ENCODE measurements at places on chromosomes 4 and X.

DNA sequence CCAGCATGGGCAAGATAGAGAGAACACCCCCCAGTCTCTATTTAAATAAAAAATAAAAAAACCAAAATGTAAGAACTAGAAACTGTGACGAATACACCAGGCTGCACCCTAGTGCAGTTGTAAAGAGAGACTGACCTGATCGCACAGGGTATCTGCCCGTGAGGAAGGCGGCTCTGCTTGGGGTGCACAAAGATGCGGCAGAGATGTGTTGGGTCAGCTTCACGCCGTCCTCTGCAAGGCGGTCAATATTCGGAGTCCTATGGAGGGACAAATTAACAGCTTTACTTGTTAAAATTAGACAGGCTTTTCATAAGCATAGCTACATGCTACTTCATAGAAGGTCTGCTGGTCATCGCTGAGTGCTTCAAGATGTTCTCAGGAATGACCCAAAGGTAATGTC, 26.1 kb upstream of the ARSD start:
- no peak for DNase-seq

DNA sequence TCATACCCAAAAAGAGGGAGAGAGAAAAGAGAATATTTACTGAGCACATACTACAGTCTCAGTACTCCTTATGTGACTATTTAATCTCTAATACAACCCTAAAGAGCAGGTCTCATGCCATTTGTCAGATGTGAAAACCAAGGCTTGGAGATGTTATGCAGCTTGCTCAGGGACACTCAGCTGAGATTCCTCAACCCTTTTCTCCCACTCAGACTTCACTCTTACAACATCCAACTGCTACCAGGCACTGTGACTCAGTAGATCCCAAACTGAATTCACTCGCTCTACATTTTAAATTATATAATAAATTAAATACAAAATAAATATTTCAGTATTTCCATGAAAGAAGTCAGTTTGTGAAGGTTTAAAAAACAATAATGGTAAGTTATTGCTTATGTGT, 53.7 kb downstream of the TSPAN5 start:
- DNase-seq, result no peak

DNA sequence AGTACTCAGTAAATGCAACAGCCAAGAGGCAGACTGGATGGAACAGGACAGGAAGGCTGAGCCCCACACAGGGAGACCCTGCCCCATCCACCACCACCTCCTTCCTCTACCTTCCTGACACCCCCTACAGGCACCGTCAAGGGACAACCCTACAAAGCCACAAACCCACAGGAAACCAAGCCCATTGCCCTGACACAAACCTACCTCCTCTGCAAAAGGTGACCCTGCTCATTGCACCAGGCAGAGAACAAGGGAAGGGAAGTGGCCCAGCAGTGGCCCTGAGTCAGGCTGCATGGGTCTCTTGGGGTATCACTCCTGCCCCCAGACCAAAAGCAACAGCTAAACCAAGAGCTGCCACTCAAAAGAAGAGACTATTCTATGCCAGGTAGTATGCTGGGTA, 21.0 kb downstream of the JAKMIP1 start:
- no peak for DNase-seq

DNA sequence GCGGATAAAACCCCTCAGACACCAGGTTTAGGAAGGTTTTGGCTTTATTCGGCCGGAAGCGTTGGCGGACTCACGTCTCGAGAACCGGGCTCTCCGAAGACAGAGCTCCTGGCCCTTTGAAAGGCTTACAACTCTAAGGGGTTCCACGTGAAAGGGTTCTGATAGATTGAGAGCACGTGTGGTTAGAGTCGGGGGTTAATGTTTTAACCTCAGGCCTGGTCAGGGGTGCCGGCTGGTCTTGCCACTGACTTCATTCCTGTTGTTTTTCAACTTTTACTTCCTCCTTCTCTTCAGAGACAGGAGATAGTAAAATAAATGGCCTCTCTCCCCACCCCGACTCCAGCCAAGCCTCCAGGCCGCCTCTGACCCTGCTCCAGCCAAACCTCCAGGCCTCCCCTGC, 4.7 kb upstream of the ASMT start:
- no peak for DNase-seq

DNA sequence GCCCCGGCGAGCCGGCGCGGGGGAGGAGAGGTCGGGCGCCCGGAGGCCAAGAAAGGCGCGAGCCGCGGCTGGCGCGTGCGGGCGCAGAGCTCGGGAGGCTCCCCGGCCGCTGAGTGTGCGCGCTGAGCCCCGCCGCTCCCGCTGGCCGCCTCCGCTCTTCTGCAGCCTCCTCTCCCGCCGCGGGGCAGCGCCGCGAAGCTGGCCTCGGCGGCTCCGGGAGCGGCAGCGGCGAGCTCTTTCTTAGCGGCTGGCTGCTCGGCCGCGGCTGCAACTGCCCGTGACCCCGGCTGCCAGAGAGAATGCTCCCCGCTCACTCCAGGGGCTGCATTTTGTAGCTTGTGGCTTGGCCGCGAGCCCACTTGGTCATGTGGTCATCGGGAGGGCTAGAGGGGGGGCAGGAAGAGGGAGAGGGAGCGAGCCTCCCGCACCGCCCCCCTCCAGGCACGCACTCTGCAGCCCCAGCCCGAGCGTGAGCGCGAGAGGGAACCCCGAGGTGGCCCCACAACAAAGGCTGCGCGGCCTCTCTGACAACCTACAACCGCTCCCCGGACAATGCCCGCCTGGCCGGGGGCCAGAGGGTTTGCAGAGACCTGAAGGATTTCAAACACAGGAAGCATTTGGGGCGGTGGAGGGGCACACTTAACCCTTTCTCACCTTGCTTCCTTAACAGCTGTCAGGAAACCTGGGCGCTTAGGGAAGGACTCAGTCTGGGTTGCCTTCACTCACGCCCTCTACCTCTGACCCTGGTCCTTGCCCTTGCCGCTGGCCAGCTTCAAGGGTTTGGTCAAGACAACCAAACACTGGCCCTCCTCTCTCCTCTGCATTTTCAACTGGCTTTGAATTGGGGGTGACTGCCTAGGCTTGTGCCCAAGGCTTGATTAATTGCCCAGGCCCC, at the start of gene APLN:
APLN (minus strand) TSS at position 305 of the 895 bp plus-strand sequence. CDS start 326 bp downstream, outside the sequence.
- peak; percentile 61 for DNase-seq

DNA sequence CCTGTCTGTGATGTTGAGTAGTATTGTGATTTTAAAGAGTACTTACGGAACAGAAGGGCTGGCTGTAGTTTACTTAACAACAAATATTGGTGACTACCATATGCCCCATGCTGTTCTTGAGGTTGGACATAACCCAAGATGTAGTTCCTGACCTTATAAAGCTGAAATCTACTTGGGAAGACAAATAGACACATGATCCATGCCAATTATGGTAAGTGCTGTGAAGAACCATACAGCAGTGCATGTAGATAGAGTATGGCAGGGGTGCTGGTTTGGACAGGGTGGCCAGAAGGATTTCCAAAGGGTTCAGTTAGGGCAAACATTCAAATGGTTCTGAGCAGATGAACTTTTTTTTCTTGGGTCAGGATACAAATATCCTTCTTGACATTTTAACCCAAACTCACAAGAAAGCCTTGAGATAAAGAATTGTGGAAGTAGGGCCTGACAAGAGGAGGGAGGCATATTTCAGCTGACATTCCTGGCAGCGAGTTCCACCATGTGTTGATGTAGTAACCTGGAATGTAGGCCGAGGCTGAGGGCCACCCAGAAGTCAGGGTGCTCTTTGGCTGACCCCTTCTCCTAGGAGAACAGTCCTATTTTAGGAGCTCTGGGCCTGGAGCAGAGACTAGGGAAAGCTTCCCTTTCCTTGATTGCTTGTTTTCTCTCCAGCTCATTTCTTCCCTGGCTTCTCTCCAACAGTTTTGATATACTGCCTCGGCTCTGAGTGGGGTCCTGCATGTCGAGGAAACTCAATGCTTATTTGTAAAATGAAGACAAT, 74.2 kb downstream of the FREM3 start:
- DNase-seq, result peak; percentile 68
